ENCODE measurements at places on chromosomes 16 and 17. TPM values are rescaled to one million over a fixed set of nuclear protein-coding genes. Genes with fewer than 3 reads are reported as not detected.

GRCh38 chr16:54366943-54367342 is 80.4 kb upstream of the IRX3 start:
- H3K27me3 ChIP-seq = no peaks in the 10 kb centered on the region
- H3K27ac ChIP-seq = no peak overlapping the region
- no peak for DNase-seq
- no peaks in the 10 kb centered on the region for H3K4me1 ChIP-seq
- H3K36me3 ChIP-seq = no peaks in the 10 kb centered on the region

GRCh38 chr17:61764846-61765245 is 98.5 kb downstream of the BRIP1 start:
- H3K4me3 ChIP-seq = no peak overlapping the region
- H3K27me3 ChIP-seq = no peaks in the 10 kb centered on the region

ENPP7 gene
- total RNA-seq = 0.24 TPM

DNA sequence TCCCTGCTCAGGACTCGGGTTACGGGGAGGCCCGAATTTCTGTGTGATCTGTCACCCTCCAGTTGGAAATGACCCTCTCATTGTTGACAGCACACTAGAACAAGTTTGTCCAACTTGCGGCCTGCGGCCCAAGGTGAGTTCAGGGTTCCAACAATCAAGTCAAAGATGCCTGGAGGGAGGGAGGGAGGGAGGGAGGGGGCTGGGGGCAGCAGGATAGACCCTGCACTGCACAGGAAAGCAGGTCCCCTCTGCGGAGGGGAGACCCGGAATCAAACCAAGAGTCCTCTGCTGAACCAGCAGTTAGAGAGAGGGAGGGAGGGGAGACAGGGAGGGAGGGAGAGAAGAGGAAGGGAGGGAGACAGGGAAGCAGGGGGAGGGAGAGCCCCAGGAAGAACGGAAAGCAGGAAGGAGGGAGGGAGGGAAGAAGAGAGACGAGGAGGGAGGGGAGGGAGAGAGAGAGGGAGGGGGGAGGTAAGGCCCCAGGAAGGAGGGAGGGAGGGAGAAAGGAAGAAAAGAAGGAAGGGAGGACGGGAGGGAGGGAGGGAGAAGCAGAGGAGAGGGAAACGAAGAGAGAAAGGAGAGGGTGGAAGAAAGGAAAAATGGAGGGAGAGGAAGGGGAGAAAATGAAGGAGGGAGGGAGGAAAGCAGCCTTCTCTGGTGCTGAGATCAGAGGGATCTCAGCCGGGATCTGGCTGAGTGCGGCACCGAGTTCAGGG is 96.7 kb upstream of the CDH5 start:
- H3K4me3 ChIP-seq = peak overlapping the region; percentile 54
- H3K4me1 ChIP-seq = peaks cover 3% of the 10 kb centered on the region
- H3K27me3 ChIP-seq = no peaks in the 10 kb centered on the region
- peak overlapping the region; percentile 42 for H3K27ac ChIP-seq
- H3K36me3 ChIP-seq = no peaks in the 10 kb centered on the region

DNA sequence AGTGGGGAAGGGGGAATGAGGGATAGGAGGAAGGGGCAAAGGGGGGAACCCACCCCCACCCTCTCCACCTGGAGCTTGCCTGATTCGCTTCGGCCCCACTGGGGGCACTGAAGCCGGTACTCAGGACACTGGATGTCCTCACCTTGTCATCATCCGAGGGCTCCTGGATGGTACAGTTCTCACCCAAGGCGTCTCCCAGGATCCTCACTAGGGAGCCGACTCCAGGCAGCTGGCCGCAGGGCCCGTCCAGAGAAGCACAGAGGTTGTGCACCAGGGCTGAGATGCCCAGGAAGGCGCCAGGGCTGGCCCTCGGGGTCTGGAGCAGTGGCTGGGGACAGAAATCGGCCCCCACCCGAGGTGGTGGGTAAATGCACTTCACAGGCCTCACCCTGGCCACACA is 92.3 kb downstream of the LITAF start:
- H3K27ac ChIP-seq = no peak overlapping the region
- H3K4me3 ChIP-seq = no peak overlapping the region
- no peaks in the 10 kb centered on the region for H3K36me3 ChIP-seq
- DNase-seq = no peak
- H3K27me3 ChIP-seq = no peaks in the 10 kb centered on the region

GRCh38 chr16:35795361-35796029 is 2336.1 kb downstream of the TP53TG3F start:
- H3K4me3 ChIP-seq = no peak overlapping the region
- H3K36me3 ChIP-seq = no peaks in the 10 kb centered on the region
- H3K27ac ChIP-seq = no peak overlapping the region
- DNase-seq = peak; percentile 65
- no peaks in the 10 kb centered on the region for H3K27me3 ChIP-seq

WNT3 gene
- 9.8 TPM for total RNA-seq

PYDC1 gene
- not detected for total RNA-seq

DNA sequence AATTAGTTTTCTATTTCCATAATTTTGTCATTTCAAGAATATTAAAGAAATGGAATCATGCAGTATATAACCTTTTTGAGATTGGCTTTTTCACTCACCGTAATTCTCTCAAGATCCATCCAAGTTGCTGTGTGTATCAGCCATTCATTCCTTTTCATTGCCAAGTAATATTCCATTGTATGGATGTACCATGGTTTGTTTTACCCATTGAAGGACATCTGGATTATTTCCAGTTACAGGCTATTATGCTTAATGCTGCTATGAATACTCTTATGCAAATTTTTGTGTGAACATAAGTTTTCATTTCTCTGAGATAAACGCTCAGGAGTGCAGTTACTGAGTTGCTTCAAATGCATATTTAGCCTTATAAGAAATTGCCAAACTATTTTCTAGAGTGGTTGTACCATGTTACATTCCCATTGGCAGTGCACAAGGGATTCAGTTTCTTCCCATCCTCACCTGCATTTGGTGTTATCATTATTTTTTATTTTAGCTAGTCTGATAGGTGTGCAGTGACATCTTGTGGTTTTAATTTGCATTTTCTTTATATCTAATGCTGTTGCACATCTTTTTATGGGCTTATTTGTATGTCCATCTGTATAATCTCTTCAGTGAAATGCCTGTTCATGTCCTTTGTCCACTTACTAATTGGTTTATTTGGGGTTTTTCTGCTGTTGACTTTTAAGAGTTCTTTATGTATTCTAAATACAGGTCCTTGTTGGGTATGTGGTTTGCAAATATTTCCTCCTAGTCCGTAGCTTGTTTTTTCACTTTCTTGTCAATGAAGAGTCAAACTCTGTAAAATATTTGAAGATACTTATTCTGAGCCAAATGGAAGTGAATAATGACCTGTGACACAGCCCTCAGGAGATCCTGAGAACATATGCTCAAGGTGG is 32.7 kb downstream of the BMERB1 start:
- H3K27ac ChIP-seq = no peak overlapping the region
- DNase-seq = no peak
- H3K36me3 ChIP-seq = no peaks in the 10 kb centered on the region
- H3K4me1 ChIP-seq = no peaks in the 10 kb centered on the region

SLC6A2 gene
- 5.7 TPM for total RNA-seq

GRCh38 chr17:41775394-41776226 is 10.9 kb downstream of the JUP start:
- H3K4me1 ChIP-seq = peaks cover 16% of the 10 kb centered on the region
- no peak overlapping the region for H3K27ac ChIP-seq

TEKT1 gene
- 15.6 TPM for total RNA-seq

UNC119 gene
- total RNA-seq = 180 TPM

OTOP2 gene
- total RNA-seq = 5.7 TPM

GRCh38 chr17:32876417-32877163 is at the start of gene MYO1D:
Gene MYO1D (minus strand): TSS chr17:32877124. CDS start chr17:32876872, 252 bp downstream.
- no peaks in the 10 kb centered on the region for H3K27me3 ChIP-seq
- peak within 1 kb of the TSS; percentile 92 for H3K4me3 ChIP-seq
- H3K27ac ChIP-seq = peak within 1 kb of the TSS; percentile 96
- peak; percentile 46 for DNase-seq

DNA sequence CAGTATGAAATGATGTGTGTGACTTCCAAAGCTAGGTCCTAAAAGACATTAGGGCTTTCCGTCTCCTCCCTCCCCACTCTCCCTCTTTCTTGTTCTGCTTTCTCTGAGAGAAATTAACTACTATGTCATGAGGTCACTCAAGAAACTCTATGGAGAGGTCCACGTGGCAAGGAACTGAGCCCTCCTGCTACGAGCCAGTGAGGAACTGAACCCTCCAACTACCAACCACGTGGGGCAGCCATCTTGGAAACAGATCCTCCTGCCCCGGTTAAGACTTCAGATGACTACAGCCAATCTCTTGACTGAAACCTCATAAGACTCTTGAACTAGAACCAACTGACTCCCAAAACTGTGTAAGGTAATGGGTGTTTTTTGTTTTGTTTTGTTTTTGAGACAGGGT is 4.2 kb upstream of the ALOX15 start:
- DNase-seq = no peak
- no peaks in the 10 kb centered on the region for H3K4me1 ChIP-seq
- H3K27ac ChIP-seq = no peak overlapping the region
- no peak overlapping the region for H3K4me3 ChIP-seq
- H3K36me3 ChIP-seq = no peaks in the 10 kb centered on the region

- peak overlapping the region; percentile 31 for H3K4me3 ChIP-seq
- H3K27ac ChIP-seq = no peak overlapping the region
- peak; percentile 81 for DNase-seq
Measured at GRCh38 chr17:81322271-81323082, 27.4 kb upstream of the SLC38A10 start.

KCNH6 gene
- 0.79 TPM for total RNA-seq

SOCS7 gene
- total RNA-seq = 132 TPM

DNA sequence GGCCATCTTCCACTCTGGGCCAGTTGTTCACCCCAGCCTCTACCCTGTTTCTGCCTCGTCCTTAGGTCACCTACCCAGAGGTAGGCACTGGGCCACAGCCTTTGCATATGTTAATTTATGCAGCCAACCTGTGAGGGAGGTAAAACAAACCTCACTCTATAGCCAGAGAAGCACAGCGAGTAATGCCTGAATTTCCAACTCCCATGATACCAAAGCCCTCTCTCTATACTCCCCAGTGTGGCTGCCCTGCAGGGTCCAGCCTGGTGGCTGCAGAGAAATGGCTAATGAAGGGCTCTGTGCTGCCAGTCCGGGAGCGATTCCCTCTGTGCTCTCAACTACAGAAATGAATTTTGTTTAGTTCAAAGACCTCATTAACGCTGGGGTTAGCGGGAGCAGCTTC is 397.0 kb upstream of the CCL2 start:
- H3K4me3 ChIP-seq = no peak overlapping the region
- DNase-seq = no peak
- no peak overlapping the region for H3K27ac ChIP-seq
- no peaks in the 10 kb centered on the region for H3K27me3 ChIP-seq

DNA sequence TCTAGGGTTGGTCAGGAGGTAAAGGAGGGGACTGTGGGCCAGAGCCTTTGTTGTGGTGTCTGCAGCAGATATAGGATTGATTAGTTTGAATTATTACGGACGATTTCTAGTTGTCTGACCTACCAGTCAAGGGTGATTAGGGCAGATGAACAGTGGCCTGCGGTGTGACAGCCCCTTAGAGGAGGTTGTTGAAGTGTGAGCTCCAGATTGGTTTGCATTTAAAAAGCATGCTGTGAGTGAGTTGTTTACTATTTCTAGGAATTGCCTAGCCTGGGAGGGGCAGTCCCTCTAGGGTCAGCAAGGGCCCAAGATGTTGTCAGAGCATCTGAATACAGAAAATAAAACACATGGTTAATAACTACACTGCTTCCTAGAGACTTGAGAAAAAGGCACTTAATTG is 108.8 kb downstream of the ARHGAP44 start:
- H3K27me3 ChIP-seq = no peaks in the 10 kb centered on the region
- H3K36me3 ChIP-seq = no peaks in the 10 kb centered on the region
- no peak for DNase-seq
- no peaks in the 10 kb centered on the region for H3K4me1 ChIP-seq
- H3K4me3 ChIP-seq = no peak overlapping the region
- no peak overlapping the region for H3K27ac ChIP-seq

DNA sequence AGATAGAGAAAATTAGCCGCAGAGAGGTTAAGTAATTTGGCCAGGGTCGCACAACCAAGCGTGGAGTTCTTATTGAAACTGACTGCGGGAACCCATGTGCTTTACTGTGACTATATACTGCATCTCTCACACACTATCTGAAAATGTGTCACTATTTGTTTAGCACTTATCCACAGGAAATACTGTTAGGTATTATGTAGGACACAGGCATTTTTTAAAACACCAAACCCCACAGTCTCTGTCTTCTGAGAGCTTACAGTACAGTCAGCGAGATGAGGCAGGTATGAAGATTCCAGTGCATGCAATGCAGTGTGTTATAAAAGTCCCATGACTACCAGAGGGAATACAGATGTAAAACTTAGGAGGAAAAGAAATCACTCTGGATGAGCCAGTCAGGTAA is 11.3 kb downstream of the RBL2 start:
- H3K27ac ChIP-seq = no peak overlapping the region
- no peaks in the 10 kb centered on the region for H3K36me3 ChIP-seq
- DNase-seq = no peak
- no peaks in the 10 kb centered on the region for H3K27me3 ChIP-seq
- no peaks in the 10 kb centered on the region for H3K4me1 ChIP-seq

- H3K36me3 ChIP-seq = no peaks in the 10 kb centered on the region
- H3K27me3 ChIP-seq = no peaks in the 10 kb centered on the region
- peaks cover 41% of the 10 kb centered on the region for H3K4me1 ChIP-seq
- no peak for DNase-seq
Measured at GRCh38 chr17:8153031-8153451, 837 bp upstream of the PER1 start.

EFNB3 gene
- 2.0 TPM for total RNA-seq

DNA sequence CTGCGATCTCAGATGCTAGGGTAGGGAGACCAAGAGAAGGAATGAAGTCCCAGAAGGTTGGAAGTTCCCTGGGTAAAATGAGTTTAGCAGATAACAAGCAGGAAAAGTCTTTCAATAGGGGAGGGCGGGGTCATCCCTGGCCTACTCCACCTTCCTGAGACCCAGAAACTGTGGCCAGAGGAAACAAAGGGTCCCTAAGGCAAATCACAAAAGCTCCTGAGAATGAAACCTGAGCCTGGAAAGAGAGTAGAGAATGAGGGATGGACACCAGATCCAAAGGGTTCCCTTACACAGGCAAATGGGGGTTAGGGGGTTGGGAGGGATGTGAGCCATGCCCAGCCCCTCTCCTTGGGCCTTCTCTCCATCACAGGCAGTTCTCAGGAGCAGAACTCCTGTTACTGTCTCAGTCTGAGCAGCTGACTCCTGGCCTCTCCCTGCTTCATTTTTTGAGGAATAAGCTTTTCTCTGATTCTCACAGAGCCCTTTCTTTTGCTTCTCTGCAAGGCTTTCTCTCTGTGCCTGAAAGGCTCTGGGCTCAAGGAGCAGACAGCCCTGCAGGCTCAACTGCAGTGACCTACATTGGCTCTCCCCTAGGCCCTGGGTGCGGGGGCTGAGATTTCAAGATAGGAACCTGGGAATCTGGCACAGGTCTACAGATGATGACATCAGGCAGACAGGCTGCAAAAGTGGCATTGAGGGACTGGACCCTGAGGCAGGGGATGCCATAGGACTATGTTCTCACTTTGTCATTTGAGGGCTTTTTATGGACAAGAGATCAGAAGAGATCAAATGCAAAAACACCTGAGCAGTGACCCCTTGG is 9.8 kb upstream of the NR1D1 start:
- H3K4me1 ChIP-seq = peaks cover 89% of the 10 kb centered on the region
- H3K27ac ChIP-seq = peak overlapping the region; percentile 93
- no peaks in the 10 kb centered on the region for H3K27me3 ChIP-seq
- no peak overlapping the region for H3K4me3 ChIP-seq
- H3K36me3 ChIP-seq = no peaks in the 10 kb centered on the region
- DNase-seq = no peak

GRCh38 chr17:17200831-17201230 is 5.3 kb downstream of the PLD6 start:
- H3K4me1 ChIP-seq = peaks cover 38% of the 10 kb centered on the region
- peak overlapping the region; percentile 74 for H3K27ac ChIP-seq
- no peak overlapping the region for H3K4me3 ChIP-seq

CDRT15L2 gene
- total RNA-seq = 6.7 TPM

PDE6G gene
- 0.56 TPM for total RNA-seq

BAIAP3 gene
- 60.4 TPM for total RNA-seq

GRB7 gene
- 2.1 TPM for total RNA-seq

Measured in testis (tissue), 5 donors.